Spinal cord (tissue), 10 donors: ENCODE measurements at places on chromosomes 1 and 21. TPM values are rescaled to one million over a fixed set of nuclear protein-coding genes. Genes with fewer than 3 reads are reported as not detected.

BLACAT1 gene
- total RNA-seq: 0.44 TPM

LENEP gene
- total RNA-seq: not detected

ADCY10 gene
- 0.33 TPM for total RNA-seq

ELF3 gene
- 1.2 TPM for total RNA-seq

WNT3A gene
- total RNA-seq: 0.06 TPM

DPH5 gene
- 35.0 TPM for total RNA-seq

PLEKHG5 gene
- total RNA-seq: 19.6 TPM

TRIM67 gene
- 13.8 TPM for total RNA-seq

NCF2 gene
- total RNA-seq: 16.8 TPM

GNPAT gene
- 66.4 TPM for total RNA-seq

DNA sequence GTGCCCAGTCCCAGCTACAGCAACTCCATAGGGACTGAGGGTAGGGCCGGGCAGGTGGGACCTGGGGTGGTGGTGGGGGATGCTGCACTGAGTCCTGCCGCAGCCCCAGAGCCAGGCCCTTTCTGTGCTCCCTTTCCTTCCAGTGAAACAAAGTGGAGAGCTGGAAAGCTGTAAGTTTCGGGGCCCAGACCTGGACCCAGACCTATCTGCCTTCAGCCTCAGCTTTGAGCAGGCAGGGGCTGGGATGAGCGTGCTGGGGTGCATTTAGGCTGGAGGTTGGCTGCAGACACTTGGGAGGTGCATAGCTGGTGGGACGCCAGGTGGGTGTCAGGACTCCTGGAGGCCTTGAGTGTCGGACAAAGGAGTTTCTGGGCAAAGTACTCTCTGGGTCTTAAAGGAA lies 92.7 kb upstream of the C1orf174 start:
- H3K27ac ChIP-seq: no peak overlapping the region
- H3K27me3 ChIP-seq: no peaks in the 10 kb centered on the region
- no peak for DNase-seq

DNA sequence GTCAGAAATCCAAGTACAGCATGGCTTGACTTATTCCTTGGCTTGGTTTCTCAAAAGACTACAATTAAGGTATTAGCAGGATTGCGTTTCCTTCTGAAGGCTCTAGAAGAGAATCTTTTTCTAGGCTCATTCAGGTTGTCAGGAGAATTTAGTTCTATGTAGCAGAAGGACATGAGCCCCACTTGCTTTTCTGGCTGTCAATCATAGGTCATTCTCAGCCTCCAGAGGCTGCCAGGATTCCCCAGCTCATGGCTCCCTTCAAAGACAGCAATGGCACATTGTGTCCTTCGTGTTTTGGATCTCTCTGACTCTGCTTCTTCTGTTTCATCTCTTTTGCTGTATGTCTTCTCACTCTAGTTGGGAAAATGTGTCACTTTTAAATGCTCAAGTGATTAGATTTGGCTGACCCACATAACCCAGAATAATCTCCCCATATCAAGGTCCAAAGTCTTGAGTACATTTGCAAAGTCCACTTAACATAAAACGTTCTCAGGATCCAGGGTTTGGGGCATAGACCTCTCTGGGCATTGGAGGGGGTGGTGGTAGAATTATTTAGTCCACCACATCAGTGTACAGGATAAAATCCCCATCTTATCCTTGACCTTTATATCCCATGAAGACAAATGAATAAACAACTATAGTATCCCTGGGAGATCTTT lies 126.7 kb upstream of the BCL9 start:
- no peaks in the 10 kb centered on the region for H3K27me3 ChIP-seq
- no peak for DNase-seq
- no peak overlapping the region for H3K4me3 ChIP-seq

DNA sequence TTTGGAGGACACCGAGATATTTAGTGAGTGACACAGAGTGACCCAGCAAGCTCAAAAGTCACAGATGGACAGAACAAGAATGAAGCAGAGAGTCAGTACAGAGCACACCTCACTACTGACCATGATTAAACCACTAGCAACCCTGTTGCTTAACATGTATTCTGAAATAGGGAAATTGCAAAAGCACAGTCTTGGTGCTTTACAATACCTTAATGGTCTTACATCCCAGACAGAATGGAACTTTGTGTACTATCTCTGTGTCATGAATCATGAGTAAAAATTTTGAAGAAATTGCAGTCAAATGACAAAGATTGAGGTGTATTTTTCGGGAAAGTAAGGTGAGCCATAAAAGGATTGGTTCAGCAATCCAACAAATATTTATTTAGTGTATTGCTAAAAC lies 2.7 kb upstream of the SAMSN1 start:
- no peaks in the 10 kb centered on the region for H3K36me3 ChIP-seq
- no peaks in the 10 kb centered on the region for H3K4me1 ChIP-seq
- H3K27me3 ChIP-seq: no peaks in the 10 kb centered on the region
- H3K4me3 ChIP-seq: no peak overlapping the region
- no peak for DNase-seq
- H3K27ac ChIP-seq: no peak overlapping the region

DNA sequence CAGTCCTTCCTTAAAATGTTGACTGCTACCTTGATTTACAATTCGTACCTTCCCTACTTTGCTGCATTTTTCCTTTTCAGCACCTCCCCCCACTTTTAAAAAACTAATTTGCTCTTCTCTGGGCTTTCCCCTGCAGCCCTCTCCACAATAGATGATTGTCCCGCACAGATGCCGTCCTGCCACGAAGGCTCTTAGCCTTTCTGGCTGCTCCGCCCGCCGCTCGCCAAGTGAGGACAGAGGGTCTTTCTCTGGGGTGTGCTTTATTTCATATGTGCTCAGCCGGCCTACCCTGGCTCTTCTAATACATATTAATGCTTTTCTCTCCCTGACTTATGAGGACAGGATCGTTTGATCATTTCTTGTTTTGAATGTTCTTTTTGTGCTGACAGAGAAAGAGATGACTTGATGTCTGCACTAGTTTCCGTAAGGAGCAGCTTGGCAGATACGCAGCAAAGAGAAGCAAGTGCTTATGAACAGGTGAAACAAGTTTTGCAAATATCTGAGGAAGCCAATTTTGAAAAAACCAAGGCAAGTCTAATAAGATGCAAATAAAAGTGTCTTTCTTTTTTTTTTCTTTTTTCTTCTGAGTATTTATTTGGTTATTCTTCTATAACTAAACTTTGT lies 60.6 kb downstream of the SDCCAG8 start:
- H3K4me3 ChIP-seq: peak overlapping the region; percentile 16
- peaks cover 12% of the 10 kb centered on the region for H3K4me1 ChIP-seq
- H3K27ac ChIP-seq: peak overlapping the region; percentile 78
- H3K36me3 ChIP-seq: no peaks in the 10 kb centered on the region

- H3K27me3 ChIP-seq: peaks cover 2% of the 10 kb centered on the region
- peak; percentile 91 for DNase-seq
- H3K27ac ChIP-seq: peak within 1 kb of the TSS; percentile 97
- peaks cover 5% of the 10 kb centered on the region for H3K4me1 ChIP-seq
- peak within 1 kb of the TSS; percentile 95 for H3K4me3 ChIP-seq
These were observed at the start of gene RLF for GRCh38 chr1:40161125-40161887. RLF (plus strand) TSS chr1:40161387; CDS start chr1:40161400, 13 bp downstream.

GRCh38 chr1:115793162-115793561 lies 24.6 kb upstream of the CASQ2 start:
- no peak for DNase-seq
- H3K27ac ChIP-seq: no peak overlapping the region
- no peaks in the 10 kb centered on the region for H3K36me3 ChIP-seq
- no peaks in the 10 kb centered on the region for H3K4me1 ChIP-seq

- peaks cover 31% of the 10 kb centered on the region for H3K4me1 ChIP-seq
- H3K27me3 ChIP-seq: no peaks in the 10 kb centered on the region
- peaks cover 25% of the 10 kb centered on the region for H3K36me3 ChIP-seq
These were observed at the start of gene MTFR1L for GRCh38 chr1:25819491-25820246. MTFR1L (plus strand) TSS chr1:25819954; CDS start chr1:25823105, 3,151 bp downstream.

DNA sequence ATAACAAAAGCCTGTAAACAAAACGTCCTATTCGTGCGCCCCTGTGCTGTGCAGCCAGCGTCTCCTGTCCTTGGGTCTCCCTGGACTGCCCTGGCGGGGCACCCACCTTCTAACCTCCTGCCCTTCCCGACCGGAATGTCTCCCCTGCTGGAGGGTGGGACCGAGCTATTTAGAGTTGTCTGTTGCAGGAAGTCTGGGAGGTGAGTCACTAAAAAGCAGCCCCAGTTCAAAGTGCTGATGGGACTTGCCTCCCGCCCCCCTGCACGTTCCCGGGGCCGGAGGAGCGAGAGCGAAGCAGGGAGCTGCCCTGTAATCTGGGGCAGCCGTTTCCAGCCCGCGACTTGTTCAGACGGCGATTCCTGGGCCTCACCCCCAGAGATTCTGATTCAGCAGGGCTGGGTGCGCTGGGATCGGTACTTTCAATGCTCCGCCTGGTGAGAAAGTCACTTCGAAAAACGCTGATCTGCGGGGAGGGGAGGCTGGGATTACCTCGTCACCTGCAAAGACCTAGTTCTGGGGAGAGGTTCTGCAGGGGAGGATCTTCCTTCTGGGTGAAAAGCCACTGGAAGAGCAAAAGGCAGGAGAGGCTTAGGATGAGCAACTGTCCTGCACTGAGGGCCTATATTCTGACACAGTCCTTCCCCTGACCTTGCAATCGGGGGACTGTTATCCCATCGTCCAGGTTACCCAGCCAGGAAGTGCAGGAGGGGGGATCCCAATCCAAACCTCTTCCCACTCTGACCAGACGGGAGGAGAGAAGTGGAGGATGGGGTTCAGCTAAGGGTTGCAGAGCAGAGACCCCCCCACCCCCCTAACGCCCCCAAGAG lies 1.2 kb upstream of the DHRS3 start:
- H3K27ac ChIP-seq: peak overlapping the region; percentile 98
- DNase-seq: no peak
- H3K27me3 ChIP-seq: peaks cover 11% of the 10 kb centered on the region
- peaks cover 86% of the 10 kb centered on the region for H3K4me1 ChIP-seq
- no peaks in the 10 kb centered on the region for H3K36me3 ChIP-seq
